ENCODE measurements at places on chromosomes 7 and 10.

DNA sequence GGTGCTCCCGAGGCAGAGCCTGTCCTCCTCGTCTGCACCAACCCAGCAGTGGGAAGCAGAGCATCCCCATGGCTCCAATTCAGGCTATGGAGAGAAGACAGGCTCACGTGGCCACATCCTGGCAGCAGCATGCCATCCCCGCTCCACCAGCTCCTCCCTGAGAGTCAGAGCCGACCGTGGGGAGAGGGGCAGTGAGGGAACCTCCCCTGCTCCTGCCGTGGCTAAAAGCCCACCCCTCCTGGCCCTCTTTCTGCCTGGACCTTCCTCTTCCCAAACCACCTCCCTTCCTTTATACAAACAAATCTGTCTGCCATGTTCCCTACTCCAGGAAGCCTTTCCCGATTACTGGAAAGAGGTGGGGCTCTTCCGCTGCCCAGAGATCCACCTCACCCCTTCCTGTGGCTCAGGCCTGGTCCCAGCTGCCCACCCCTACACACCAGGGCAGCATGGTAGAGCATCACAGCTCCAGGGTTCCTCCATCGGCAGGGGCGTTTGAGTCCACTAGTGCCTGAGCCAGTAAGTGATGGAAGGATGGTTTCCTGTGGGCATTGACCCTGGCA is 10.8 kb upstream of the AQP1 start:
- DNase-seq, result no peak

DNA sequence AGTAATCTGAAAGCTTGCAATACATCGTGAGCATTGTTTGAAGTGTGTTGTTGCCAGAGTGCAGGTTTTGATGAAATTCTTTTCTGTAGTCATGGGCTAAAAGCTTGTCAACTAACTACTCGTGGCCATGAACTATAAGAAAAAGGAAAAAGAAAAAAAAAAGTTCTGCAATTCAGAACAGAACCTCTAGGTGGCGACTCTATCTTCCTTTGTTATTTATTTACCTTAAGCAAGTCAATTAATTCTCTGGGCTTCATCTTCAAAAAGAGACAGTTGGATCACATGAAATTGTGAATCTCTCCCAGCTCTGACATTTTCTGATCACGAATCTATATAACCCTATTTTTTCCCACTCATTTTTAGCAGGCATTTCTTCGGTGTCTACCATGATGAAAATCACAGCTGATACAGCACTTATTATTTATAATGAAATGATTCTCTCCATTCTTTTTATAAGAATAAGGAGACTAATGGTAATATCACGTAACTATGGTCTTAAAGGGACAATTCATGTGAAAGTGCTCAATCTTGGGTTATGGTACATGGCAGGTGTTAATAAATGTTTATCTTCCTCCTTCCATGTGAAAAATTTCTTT is 18.8 kb downstream of the TMEM196 start:
- DNase-seq, result no peak

DNA sequence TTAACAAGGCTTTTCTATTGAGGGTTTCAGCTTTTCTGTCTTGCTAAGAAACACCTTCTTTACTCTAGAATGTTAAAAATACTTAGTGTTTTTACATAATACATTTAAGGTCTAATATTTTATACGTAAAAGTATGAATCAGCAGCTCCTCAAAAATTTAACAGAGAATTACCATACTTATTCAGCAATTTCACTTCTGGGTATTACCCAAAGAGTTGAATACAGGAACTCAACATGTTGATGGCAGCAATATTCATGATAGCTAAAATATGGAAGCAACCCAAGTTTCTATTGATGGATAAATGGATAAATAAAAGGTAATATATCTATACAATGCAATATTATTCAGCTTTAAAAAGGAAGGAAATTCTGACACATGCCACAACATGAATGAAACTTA is 9.7 kb upstream of the OR13A1 start:
- DNase-seq, result no peak

GRCh38 chr10:85648279-85648754 is 718.3 kb downstream of the GRID1 start:
- DNase-seq, result peak; percentile 57

GRCh38 chr7:111029141-111029572 is 61.8 kb upstream of the LRRN3 start:
- DNase-seq, result no peak
